ENCODE measurements at places on chromosomes 16 and 17.

- no peak for DNase-seq
Observed at GRCh38 chr16:3008690-3009037, 4.1 kb upstream of the CLDN9 start.

DNA sequence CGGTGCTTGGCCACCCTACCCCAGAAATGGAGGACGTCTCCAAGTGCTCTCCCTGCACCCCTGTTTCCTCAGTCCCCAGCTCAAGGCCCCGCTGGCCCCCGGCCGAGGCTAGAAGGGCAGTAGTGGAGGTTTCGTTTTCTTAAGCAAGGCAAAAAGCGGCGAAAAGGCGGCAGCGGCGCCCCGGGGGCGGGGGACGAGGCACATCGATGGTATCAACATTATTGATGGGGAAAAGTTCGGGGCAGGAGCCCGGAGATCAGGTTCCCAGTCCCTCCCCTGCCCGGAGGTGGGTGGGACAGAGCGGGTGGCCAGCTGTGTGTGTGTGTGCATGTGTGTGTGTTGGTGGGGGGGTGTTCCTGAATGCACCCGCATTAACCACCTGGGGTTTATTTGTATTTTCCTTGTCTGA is 4.1 kb upstream of the SALL1 start:
- peak; percentile 24 for DNase-seq

GRCh38 chr17:34755981-34756636 is 176.7 kb downstream of the TMEM132E start:
- DNase-seq = no peak

DNA sequence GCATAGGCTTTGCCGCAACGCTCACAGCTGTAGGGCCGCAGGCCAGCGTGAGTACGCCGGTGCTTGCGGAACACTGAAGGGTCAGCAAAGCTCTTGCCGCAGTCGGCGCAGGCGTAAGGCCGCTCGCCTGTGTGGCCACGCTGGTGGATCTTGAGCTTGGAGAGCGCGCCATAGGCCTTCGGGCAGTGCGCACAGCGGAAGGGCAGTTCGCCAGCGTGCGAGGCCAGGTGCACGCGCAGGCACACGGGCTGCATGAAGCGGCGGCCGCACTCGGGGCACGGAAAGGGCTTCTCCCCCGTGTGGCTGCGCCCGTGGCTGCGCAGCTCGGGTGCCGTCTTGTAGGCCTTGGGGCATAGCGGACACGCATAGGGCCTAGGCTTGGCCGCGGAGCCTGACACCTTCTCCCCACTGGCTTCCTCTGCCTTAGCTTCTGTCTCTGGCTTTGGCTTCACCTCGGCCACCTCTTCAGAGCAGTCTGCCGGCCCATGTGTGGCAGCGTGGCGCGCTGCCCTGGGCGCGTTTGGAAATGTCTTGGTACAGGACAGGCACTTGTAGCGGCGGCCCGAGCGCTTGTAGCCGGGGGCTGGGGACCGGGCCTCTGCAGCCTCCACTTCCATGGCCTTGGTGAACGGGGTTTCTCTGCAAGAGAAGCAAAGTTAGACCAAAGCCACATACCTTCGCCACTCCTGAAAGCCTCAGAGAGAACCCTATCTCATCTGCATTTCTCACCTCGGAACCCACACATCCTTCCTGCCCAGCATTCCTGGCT is 10.0 kb downstream of the ZNF668 start:
- no peak for DNase-seq

DNA sequence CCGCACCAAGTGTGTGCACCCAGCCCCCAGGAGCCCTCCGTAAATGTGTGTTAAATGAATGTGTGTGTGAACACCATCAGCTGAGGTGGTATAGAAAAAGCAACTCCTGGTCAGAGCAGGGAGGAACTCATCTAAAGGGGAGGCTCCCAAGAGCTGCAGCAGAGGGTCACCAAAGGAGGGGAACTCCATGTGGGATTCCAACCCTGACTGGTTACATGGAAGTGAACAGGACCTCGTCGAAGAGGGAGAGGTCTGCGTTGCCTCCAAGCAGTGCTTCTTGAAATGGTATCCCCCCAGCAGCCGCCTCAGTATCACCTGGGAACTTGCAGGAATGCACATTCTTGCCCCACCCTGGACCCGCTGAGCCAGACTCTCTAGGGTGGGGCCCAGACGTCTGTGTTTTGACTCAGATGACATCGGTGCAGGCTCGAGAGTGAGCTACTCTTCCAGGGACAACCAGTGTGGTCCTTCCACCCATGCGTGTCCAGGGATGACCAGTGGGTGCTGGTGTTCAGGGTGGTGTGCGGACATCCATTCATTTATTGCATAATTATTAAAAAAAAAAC is 30.8 kb downstream of the ADCY9 start:
- no peak for DNase-seq

DNA sequence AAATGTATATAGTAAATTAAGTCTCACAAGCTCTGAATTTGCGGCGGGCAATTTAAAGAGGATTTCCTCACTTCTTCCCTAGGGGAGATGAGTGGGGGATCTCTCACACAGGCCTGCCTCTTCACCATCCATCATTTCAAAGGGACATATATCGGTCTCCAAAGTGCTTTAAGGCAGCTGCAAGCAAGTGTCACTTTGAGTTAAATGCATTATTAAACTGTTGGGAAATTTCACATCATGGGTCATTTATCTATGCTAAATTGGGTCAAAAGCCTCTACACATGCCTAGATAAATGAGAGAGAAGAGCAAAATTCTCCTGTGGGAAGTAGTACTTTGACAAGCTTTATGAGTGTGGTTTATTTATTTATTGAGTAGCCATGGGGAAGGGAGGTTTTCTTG is 1106.1 kb upstream of the GOT2 start:
- no peak for DNase-seq

- DNase-seq = no peak
Observed at GRCh38 chr16:63652091-63652490, 1469.8 kb downstream of the CDH11 start.

- no peak for DNase-seq
Observed at GRCh38 chr16:10541366-10541765, 39.0 kb downstream of the EMP2 start.

- DNase-seq = no peak
Observed at GRCh38 chr17:74950207-74950606, 14.5 kb downstream of the OTOP3 start.

- no peak for DNase-seq
Observed at GRCh38 chr17:43848601-43849000, 1.6 kb downstream of the CD300LG start.

DNA sequence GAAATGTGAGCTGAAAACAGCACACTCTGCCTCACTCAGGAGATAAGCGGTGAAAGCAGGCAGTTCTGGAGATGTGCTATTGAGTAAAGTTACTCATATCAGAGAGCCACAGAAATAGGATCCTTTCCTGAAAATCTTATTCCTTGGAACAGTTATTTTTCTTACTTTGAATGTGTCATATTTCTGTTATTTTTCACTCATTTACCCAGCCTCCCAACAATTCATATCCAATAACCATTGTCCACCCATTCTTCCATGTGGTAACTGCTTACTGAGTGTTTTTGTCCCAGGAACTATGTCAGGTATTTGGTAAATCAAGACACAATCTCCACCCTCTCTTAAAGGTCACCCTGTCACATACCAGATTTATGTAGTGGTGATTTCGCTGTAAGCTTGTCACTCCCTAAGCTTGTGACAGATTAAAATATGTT is 144.9 kb downstream of the PARN start:
- no peak for DNase-seq

GRCh38 chr16:74580833-74581232 is 26.1 kb downstream of the GLG1 start:
- DNase-seq = no peak

- peak; percentile 76 for DNase-seq
Observed at GRCh38 chr16:47018223-47018891, 44.9 kb upstream of the DNAJA2 start.

Measured in SK-N-SH (cell line).